ENCODE measurements at places on chromosomes 2 and 18.

DNA sequence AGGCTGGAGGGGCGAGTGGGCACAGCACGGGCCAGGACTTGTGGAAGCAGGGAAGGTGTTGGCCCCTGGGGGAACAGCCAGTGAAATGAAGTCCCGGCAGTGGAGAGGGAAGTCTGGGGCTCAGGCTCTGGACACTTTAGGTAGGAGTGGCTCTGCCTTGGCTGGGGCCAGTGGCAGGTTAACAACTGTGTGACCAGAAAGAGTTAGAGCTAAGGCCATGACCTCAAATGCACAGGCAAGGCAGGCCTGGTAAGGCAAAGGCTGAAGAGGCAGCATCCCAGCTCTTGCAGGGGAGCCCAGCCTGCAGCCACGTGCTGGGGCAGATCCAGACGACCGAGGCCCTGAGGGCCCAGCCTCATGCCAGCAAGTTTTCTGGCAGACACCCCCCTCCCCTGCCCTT lies 21.5 kb downstream of the PCARE start:
- DNase-seq = no peak

DNA sequence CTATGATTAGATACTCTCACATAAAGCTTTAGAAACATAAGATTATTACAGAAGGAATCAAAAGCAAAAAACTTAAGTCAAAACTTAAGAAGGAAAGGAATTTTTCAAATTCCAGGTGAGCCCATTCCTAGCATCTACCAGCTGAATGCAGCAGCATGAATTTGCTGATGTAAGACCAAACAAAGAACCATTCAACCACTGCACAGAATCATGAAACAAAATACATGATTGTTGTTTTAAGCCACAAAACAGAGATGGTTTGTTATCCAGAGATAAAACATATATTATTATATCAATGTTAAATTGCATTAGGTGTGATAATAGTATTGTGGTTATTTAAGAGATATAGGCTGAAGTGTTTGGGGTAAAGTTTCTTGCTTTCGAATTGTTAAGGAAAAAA lies 29.0 kb downstream of the PIGN start:
- DNase-seq = no peak

GRCh38 chr18:50424877-50425690 lies 50.2 kb downstream of the SKA1 start:
- peak; percentile 48 for DNase-seq

- DNase-seq = no peak
These were observed 14.7 kb downstream of the ZC3H6 start for GRCh38 chr2:112290088-112290487.

GRCh38 chr2:78355967-78356366 lies 669.5 kb upstream of the REG3G start:
- DNase-seq = no peak

DNA sequence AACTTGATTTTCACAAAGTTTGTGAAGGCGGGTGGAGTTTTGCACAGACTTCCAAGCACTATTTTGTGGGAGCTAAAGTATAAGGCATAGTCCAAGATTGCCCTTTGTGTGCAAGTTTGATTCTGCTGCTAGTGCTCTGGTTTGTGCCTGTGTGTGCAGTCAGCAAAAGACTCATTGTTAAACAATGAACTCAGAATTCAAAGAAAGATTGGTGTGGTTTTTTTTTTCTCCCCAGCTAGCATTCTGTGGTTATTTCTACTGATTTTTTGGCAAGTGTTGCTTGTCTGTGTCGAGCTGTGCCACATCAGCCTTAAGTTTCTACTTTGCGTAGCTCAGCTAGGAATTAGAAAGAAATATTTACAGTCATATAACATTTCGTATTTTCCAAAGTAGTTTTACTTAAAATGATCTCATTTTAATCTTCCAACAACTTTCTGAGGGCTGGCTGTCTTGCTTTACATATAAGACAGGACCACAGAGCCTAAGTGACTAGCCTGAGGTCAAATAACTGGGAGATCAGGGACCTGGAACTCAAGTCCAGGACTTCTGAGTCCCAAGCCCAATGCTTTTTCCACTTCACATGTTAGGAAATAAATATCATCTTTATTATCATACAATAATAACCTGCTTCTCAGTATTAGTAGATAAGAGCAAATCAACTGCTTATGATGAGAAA lies 69.8 kb downstream of the BABAM2 start:
- DNase-seq = no peak

DNA sequence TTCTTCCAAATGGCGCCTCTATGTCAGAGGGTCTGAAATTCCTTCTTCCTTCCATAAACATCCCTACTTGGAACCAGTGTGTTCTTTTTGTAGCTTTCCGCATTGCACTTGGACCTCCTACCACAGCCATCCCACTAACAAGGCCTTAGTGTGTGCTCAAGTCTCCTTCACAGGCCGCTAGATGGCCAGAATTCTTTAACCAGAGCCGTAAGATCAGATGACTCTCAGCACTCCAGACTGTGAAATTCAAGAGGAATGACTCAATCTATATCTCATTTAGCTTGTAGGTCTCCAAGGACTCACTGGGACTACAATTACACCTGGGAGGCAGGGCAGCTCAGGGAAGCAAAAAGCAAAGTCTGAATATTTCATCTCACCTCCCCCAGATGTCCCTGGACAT lies 298.9 kb downstream of the EIPR1 start:
- no peak for DNase-seq

- DNase-seq = no peak
These were observed 91.5 kb downstream of the CCBE1 start for GRCh38 chr18:59605633-59606192.

DNA sequence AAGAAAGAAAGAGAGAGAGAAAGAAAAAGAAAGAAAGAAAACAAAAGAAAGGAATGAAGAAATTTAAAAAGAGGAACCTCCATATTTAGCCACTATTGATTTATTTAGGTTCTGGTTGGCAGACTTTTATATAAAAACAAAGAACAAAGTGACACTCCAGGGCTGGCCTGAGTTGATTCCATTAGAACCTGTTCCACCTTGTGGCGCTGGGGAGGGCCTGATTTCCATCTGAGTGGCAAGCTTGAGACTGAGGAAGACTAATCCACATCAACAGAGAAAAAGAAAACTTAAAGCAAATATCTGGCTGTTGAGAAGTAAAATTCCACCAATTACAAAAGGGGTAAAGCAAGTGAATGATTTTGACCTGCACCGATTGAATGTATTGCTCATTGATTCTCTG lies 345.3 kb downstream of the EN1 start:
- DNase-seq = no peak

DNA sequence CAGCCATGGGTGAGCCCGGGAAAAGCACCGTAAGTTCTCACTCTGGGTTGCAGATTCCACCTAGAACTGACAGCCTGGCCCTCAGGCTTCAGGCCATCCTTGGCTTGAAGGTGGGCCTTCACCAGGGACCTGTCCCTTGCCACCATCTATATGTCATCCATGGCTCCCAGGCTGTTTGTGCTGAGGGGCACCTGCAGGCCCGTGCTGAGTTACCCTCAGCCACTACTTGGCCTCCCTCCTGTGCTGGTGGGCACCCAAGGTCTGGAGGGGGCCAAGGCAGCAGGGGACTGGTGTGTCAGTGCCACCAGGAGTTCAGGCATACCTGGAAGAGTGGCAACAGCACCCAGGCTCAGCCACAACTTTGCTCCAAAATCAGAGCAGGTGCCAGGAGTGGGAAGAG lies 326.2 kb upstream of the SMIM21 start:
- DNase-seq = no peak
